Caki2 (cell line): ENCODE measurements at places on chromosomes 7 and 10. TPM values are rescaled to one million over a fixed set of nuclear protein-coding genes. Genes with fewer than 3 reads are reported as not detected.

LSM8 gene
- 38.0 and 321 TPM in 2 replicates for total RNA-seq

NOC3L gene
- total RNA-seq, result 20.3 and 25.2 TPM in 2 replicates

CTAGE6 gene
- not detected in 2 replicates for total RNA-seq

NUDCD3 gene
- 29.4 and 30.3 TPM in 2 replicates for total RNA-seq

TAS2R3 gene
- not detected in 2 replicates for total RNA-seq

CACNB2 gene
- not detected in 2 replicates for total RNA-seq

COG5 gene
- 38.5 and 43.3 TPM in 2 replicates for total RNA-seq

KIAA1549 gene
- 0.58 and 1.6 TPM in 2 replicates for total RNA-seq

EBLN1 gene
- not detected in 2 replicates for total RNA-seq

ZNF239 gene
- 4.7 and 11.0 TPM in 2 replicates for total RNA-seq

HMX3 gene
- total RNA-seq, result not detected in 2 replicates

OR2A5 gene
- total RNA-seq, result not detected in 2 replicates

SPDYE5 gene
- not detected in 2 replicates for total RNA-seq

NHLRC2 gene
- total RNA-seq, result 9.8 and 21.8 TPM in 2 replicates

GRCh38 chr7:2523941-2524807 is 4.6 kb downstream of the LFNG start:
- DNase-seq, result peak; percentile 76

DNA sequence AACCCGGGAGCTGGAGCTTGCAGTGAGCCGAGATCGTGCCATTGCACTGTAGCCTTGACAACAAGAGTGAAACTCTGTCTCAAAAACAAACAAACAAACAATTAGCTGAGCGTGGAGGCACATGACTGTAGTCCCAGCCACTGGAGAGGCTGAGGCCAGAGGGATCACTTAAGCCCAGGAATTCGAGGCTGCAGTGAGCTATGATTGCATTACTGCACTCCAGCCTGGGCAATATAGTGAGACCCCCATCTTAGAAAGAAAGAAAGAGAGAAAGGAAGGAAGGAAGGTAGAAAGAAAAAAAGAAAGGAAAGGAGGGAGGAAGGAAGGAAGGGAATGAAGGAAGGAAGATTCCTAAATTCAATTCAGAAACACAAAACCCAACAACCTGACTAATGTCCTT is 141.3 kb upstream of the TNRC18 start:
- peak; percentile 69 for DNase-seq

GRCh38 chr7:150368884-150369747 is 494 bp downstream of the REPIN1 start:
- peak; percentile 72 for DNase-seq

- peak; percentile 27 for DNase-seq
Observed at GRCh38 chr10:122864901-122865300, 14.5 kb downstream of the FAM24B start.

GRCh38 chr7:115682507-115682906 is 348.1 kb downstream of the TFEC start:
- no peak for DNase-seq

DNA sequence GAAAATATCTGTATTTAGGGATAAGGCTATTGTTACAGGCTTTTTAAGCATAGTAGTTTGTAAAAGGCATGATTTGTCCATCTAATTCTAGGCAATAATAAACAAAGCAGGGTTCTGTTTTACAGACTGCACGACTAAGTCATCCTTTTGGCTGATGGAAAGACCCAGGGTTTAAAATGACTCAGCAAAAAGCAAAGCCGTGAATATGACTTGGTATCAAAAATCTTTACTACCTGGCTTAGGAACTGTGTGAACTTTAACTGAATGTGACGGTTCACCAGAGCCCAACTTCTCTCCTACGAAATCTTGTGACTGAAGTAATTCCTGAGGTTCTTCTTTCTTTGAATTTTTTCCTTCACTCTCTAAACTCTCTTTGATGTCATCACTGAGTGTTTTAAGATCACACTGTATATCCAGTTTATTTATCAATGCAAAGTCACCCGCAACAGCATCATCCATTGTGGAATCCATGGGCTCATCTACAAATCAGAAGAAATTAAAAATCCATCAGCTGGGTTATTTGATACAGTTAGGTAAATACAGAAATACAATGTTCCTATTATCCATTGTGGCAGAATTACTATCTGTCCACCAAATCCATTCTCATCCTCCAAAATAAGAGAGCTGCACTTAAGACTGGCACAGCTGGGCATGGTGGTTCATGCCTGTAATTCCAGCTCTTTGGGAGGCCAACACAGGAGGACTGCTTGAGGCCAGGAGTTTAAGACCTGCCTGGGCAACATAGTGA is 17.0 kb downstream of the ATE1 start:
- peak; percentile 73 for DNase-seq

GRCh38 chr7:13725591-13725990 is 263.9 kb downstream of the ETV1 start:
- no peak for DNase-seq

GRCh38 chr10:102435529-102436233 is 3.3 kb upstream of the CUEDC2 start:
- DNase-seq, result no peak

DNA sequence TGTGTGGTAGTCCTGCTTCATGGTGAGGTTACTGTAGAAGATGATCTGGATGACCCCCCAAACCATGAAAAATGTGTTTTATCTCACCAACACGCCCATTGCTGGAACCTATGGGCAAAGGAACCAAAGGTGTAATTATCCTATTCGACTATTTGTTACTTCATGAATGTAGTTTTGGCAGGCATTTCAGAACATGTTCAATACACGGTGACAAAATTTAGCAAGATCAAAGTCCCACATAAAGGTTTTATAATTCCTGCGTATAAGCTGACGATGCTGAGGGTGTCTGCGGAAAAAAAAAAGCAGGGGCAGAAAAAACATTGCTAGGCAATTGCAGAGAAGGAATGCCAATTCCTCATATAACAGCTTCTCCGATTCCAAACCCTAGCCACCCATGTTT is 13.3 kb downstream of the RAPGEF5 start:
- DNase-seq, result no peak

DNA sequence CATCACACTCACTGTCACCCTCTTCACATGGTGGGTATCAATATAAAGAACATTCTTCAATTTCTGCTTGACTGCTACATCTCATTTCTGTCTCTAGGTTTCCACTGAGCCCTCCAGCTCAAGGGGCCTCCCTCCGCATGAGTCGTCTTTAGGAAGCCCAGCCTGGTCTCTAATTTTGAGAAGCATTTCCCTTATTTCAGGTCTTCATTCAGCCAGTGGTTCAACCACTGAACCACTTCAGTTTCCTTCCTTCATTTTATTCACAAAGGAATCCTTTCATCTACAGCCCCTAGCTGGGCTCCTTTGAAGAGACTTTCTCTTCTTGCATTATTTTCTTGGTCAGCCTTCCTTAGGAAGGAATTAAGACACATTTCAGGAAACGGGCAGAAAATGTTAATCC is 257.4 kb downstream of the KCNMA1 start:
- DNase-seq, result no peak

- DNase-seq, result no peak
Observed at GRCh38 chr7:107870427-107871000, 20.5 kb upstream of the DLD start.

DNA sequence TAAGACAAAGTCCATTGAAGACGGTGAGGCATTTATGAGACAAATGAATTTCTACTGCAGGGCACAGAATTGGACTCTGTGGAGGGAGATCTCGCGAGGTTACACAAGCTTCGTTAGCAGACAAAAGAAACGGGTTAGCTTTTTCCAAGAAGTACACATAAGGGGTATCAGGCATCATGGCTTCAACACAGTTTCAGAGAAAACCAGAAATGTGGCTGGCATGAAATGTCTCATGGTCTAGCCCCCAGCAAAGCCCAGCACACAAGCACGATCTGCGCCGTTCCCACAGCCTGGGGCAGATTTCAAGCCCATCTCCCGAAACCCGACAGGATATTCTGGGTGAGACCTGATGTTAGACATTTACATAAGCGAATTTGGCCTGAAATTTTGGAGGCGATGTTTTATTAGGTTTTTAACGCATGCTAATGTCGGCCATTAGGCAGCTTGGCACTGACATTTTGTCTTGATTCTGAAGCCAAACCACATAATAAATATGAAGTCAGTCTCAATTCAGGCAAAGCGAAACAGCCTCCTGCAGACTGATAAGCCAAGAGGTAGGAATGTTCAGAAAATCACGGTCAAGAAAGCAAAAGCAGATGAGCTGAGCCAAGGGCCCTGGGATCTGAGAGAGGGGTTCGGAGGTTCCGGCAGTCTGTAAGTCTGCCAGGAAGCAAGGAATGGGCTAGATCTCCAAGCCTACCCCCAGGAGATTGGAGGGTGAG is 240.5 kb downstream of the PRPF18 start:
- DNase-seq, result no peak

- DNase-seq, result no peak
Observed at GRCh38 chr7:3106361-3106826, 62.7 kb upstream of the CARD11 start.

- no peak for DNase-seq
Observed at GRCh38 chr7:114785496-114785895, 136.4 kb upstream of the MDFIC start.

DNA sequence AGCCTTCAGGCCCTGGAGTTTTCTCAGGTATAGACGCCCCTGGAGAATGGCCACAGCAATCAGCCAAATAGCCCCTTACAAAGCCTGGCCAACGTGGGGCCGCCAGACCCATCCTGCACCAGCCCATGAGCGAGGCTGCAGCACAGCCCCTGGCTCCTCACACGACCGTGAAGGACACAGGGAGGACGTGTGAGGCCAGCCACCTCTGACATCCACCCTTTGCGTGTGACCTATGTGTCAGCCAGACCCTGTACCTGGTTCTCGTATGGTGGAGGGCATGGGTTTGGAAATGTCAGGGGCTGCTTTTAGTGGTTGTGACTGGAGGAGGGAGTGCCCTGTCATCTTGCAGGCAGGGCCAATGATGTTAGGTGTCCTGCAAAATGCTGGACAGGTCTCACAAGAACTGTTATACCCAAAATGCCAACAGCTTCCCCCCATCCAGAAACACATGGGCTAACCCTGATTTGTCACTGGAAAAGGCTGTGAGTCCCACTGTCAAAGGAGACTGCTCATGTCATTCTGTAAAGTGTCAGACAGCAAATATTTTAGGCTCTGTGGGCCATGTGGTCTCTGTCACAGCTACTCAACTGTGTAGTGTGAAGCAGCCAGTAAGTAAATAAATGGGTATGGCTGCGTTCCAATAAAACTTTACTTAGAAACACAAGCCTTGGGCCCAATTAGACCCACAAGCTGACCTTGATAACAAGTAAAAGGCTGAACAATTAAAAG is 30.0 kb downstream of the NOD1 start:
- DNase-seq, result no peak

GRCh38 chr10:49606981-49607535 is 3.1 kb upstream of the SLC18A3 start:
- DNase-seq, result peak; percentile 71

- DNase-seq, result no peak
Observed at GRCh38 chr7:73680501-73680900, 2.8 kb downstream of the DNAJC30 start.

DNA sequence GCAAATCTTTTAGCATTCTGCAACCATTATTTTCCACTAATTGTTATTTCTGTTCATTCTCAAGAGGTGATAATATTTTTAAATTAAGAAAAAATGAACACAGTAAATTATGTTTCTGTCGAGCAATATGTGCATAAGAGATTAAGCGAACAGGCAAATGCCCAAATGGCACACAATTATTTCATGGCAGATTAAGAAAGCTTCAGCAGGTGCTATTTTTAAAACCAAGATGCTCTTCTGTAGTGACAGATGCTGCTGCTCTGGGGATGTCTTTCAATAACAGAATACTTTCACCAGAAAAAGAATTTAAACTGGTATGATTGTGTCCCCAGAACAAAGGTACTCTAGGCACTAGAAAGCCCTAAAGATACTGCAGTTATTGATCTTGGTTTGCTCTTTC is 412.7 kb upstream of the SORCS1 start:
- no peak for DNase-seq

DNA sequence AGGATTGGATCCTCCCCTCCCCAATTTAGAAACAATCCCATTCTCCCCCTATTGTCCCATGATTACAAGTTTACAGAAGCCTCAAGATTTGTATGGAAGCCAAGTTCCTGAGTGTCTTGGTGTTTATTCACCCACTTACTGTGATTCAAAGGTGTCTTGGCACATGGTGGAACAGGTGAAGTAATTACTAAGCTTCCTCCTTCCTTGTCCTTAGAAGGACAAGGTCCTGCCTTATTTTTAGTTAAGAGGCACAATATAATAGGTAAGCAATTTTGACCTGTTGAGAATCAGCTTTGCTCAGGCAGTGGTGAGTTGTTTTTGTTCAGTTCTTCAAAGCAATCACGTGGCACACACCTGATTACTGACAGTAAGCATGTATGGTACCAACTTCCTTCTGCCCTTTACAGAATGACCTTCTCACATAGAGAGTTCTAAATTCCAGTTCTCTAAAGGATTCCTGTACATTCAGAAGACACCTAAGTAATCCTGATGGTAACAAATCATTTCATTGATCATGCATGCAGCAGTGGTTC is 60.7 kb upstream of the SLC13A1 start:
- no peak for DNase-seq

- peak; percentile 28 for DNase-seq
Observed at GRCh38 chr10:103353281-103353680, 2.3 kb upstream of the PCGF6 start.

DNA sequence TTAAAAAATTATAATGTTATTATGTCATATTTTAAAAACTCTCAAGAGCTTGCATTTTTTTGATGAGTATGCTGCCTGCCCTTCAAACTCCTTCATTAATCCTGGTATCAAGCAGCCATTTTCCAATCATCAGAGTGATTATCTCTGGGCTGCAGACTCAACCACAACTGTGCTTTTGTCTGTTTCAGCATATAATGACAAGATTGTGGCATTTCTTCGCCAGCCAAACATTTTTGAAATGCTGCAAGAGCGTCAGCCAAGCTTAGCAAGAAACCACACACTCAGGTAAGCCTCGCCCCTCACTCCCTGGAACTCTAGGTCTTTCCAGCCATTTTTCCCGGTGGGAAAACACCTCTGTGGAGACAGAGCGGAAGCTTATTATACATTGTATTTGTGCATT is 90.0 kb upstream of the STK17A start:
- DNase-seq, result no peak

- DNase-seq, result no peak
Observed at GRCh38 chr10:69892816-69893215, 91.1 kb downstream of the COL13A1 start.

GRCh38 chr7:95593343-95593742 is 3.0 kb downstream of the PDK4 start:
- DNase-seq, result no peak

DNA sequence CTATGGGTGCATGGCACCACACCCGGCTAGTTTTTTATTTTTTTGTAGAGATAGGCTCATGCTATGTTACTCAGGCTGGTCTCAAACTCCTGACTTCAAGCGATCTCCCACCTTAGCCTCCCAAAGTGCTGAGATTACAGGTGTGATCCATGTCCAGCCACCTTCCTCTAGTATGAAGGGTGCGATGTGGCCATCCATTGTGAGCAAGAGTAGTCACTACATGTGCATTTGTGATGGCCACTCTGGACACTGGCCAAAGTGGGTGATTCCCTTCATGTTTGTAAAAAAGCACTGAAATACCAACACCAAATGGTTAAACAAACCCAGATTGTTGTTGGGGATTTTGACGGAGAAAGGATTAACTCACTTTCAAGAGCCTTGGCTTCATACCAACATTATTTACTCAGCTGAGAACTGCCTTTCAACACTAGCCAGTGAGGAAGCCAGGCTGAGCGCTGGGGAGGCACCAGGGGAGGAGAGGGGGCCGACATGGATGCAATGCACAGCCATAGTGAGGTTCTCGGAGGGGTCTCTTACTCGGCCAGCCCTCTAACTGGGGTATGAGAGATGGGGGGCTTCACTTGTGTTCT is 198.1 kb upstream of the LYZL2 start:
- no peak for DNase-seq
